ENCODE measurements at places on chromosomes 3 and 15.

- DNase-seq, result no peak
Measured at GRCh38 chr3:28210968-28211713, 30.3 kb upstream of the CMC1 start.

GRCh38 chr15:41207687-41208448 is 22.7 kb downstream of the EXD1 start:
- no peak for DNase-seq

- no peak for DNase-seq
Measured at GRCh38 chr3:64612082-64612860, 75.5 kb downstream of the ADAMTS9 start.

GRCh38 chr3:88262527-88262926 is 112.8 kb downstream of the C3orf38 start:
- no peak for DNase-seq

- no peak for DNase-seq
Measured at GRCh38 chr15:70516408-70517193, 246.8 kb downstream of the UACA start.

- DNase-seq, result no peak
Measured at GRCh38 chr15:74135041-74135565, 4.7 kb downstream of the ISLR2 start.

- DNase-seq, result no peak
Measured at GRCh38 chr15:51856714-51857380, 27.4 kb downstream of the TMOD3 start.

DNA sequence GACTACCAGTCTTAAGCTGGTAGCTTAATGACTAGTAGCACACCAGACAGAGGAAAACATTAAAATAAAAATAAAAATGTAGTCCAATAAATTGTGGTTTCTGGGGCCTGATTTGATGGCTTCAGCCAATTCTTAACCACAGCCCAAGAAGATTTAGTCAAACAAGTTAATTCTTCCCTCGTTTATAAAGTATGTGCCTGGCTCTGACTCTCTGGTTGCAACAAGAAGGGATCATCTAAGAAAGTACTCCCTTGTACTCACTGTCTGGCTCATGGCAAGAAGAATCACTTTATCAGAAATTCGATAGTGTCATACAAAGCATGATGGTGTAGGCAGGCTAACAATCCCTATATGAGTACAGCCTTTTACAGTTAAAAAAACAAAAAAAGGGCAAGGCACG is 141.9 kb downstream of the P3H2 start:
- no peak for DNase-seq

GRCh38 chr15:28952666-28953491 is 67.1 kb downstream of the APBA2 start:
- DNase-seq, result no peak

GRCh38 chr3:89042236-89042835 is 65.1 kb upstream of the EPHA3 start:
- DNase-seq, result no peak

DNA sequence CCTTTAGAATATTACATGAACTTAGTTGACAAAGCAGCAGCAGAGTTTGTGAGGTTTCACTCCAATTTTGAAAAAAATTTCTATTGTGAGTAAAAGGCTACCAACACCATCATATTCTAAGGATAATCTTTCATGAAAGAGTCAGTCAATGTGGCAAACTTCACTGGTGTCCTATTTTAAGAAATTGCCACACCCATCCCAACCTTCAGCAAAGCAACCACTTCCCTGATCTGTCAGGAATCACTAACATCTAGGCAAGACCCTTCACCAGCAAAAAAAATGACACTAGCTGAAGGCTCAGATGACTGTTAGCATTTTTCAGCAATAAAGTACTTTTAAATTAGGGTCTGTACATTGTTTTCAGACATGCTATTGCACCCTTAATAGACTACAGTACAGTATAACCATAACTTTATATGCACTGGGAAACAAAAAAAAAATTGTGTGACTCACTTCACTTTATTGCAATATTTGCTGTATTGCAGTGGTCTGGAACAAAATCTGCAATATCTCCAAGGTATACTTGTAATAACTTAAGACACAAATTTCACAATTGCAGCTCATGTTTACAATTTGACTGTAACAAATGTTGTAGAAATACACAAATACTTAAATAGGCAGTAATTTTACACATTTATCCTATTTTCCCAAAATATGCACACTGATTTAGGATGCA is 38.9 kb upstream of the ALCAM start:
- DNase-seq, result no peak

DNA sequence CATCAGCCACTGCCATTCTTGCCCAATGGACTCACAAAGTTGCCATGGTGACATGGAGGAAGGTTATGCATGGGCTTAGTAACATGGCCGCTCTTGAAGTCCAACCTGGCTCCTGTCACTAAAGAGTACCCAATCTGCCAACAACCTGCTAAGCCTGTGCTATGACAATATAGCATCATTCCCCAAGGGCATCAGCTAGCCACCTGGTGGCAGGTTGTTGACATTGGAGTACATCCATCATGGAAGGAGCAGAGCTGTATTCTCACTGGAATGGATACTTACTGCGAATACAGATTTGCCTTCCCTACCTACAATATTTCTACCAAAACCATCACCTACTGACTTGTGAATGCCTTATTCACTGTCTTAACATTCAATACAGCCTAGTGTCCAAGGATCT is 138.9 kb upstream of the RORA start:
- no peak for DNase-seq

DNA sequence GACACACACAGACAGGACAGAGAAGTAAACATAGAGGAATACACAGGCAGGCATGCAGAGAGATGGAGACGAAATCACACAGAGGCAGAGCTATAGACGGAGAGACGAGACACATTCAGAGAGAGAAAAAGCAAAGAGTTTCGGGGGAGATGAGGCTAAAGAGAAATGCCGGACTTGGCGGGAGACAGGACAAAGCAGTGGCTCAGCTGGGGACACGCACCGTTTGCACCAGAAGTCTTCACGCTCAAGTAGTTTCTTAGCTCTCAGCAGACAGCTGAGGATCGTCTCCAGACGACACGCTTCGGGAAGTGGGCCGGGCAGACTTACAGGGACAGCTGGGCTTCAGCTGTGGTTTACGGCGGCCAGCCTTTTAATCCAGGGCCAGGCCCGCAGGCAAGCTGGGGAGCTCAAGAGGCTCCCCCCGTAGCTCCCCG is 56.2 kb upstream of the DLG1 start:
- DNase-seq, result no peak

GRCh38 chr3:140399871-140400270 is 278.0 kb upstream of the TRIM42 start:
- no peak for DNase-seq

GRCh38 chr3:56724676-56725075 is 41.6 kb upstream of the TASOR start:
- DNase-seq, result no peak

- no peak for DNase-seq
Measured at GRCh38 chr3:123862152-123862551, 22.0 kb downstream of the MYLK start.

GRCh38 chr3:132641837-132642538 is 17.6 kb downstream of the ACAD11 start:
- peak; percentile 16 for DNase-seq

DNA sequence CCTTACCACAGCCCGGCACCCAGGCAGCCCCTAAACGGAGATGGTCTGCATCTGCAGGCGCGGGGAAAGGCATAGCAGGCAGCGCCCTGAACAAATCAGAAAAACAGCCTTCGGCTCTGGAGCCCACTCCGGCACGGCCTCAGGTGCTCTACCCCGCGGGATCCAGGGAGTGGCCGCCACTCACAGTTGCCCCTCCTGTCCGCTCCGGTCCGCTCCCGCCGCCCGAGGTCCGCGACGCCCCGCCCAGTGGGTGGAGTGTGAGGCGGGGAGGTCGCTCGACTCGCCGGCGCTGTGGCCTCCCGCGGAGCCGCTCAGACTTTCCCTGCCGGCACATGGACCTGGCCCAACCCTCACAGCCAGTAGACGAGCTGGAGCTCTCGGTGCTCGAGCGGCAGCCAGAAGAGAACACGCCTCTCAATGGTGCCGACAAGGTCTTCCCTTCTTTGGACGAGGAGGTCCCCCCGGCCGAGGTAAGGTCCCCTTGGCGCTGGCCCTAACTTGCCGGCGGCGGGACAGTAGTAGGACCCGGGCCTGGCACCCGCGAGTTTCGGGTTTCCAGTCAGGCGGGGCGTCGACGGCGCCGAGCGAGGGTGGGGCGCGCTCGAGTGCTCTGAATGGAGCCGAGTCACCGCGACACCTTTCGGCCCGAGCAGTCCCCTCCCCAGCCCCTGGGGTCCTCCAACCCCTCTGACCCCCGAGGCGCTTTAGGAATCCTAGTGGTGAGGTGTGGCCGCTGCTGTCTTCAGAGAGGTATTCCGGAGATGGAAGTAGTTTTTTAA is at the start of gene C3orf52:
Gene C3orf52, plus strand, starts transcription at position 314 of the 779 bp plus-strand sequence. Its CDS starts 19 bp downstream, at position 333.
- peak; percentile 57 for DNase-seq

DNA sequence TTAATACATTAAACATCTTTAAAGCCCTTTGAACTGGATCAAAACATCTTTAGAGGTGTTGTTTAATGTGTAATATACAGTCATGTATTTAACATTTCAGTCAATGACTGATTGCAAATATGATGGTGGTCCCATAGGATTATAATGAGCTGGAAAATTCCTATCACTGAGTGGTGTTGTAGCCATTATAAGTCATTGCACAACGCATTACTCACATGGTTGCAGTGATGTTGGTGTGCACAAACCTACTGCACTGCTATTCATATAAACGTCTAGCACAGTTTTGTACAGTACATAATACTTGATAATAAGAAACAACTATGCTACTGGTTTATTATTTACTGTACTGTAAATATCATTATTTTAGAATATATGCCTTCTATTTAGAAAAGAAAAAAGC is 75.6 kb downstream of the DTWD1 start:
- DNase-seq, result no peak

- DNase-seq, result no peak
Measured at GRCh38 chr3:133930341-133930933, 34.8 kb upstream of the RAB6B start.

DNA sequence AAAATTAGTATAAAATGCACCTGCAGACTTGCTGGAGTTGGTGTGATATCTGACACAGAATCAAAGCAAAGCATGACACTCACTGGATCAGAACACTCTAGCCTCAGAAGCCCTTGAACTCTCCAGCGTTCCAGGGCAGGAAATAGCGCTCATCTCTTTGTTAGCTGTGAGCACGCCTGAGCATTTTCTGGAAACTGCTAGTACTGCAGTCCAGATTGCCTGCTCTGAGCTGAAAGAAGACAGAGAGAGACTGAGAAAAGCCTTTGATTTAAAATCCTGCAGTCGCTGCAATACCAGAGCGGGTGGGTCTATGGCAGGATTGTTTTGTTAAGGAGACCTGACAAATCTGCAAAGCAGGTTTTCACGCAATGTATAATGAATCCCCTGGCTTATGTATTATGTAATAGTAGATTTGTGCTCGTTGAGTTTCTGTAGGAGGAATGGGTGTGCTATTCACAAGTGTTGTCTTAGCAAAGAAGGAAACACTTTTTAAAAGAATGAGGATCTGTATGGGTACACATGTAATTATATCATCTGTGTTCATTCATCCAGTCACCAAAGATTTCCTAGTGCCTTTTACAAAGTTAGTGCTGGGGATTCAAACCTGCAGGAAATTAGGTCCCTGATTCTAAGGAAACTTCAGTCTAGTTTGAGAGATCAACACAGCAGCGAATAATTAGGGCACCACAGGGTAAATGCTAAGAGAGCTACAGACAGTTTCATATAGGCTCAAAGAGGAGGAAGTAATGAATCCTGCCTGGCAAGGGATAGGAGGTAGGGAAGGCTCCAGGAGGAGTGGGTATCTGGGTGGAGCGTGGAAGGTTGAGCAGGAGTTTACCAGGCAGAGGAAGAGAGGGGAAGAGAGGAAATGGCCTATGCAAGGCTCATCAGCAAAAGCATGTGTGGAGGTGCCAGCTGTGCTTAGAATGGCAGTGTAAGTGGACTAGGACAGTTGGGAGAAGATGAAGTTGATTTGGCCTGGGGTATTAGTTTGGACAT is 26.1 kb upstream of the MGLL start:
- DNase-seq, result no peak

DNA sequence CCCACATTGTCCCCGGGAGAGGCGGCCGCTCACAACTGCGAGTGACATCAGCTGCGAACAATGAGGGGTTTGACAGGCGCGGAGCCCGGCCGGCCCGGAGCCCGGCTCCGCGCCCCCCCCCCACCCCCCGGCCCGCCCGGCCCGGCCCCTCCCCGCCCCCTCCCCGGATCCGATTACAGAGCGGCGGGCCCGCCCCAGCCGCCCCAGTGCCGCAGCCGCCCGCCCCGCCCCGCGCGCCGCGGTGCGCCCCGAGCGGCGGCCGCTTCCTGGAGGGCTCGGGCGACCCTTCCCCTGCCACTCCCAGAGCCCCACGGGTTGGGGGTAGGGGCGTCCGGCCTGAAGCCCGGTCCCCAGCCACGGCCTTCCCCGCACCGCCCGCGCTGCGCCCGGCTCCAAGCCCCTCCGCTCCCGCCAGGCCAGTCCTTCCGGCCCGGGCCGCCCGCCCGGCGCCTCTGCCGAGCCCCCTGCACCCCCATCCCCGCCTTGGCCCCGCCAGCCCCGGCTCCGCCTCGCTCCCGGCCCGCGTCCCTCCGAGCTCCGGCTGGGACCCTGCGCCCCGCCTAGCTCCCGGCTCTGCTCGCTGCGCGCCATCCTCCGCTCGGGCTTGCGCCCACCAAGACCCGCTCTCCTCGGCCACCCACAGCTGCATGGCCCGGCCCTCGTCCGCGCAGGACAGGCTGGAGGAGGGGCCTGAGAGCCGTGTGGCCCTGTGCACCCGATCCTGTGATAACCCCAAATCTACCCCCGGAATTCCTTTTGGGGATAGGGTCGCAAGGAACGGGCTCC is at the start of gene PCBP4:
Gene PCBP4, minus strand, starts transcription at position 71 of the 786 bp plus-strand sequence. CDS start 6,214 bp downstream, outside the sequence.
- DNase-seq, result peak; percentile 53
